Stimulated activated CD4-positive, alpha-beta T cell treated with anti-CD3 and anti-CD28 coated beads, Interleukin-15, amount 100 ng/mL, for 1 hour (primary cell): ENCODE measurements at places on chromosomes 11 and 22.

DNA sequence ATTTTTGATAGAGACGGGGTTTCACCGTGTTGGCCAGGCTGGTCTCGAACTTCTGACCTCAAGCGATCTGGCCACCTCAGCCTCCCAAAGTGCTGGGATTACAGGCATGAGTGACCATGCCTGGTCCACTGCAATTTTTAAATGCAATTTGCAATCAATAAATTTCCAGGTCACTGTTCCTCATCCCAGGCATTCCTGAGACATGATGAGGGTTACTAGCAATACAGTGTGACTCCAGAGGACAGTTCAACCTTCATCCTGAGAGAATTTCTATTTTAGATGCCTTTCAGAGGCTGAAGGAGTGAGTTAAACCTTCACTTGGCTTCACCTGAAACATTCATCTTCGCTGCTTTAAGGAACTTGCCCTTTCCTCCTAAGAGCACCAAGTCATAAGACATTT is 9.7 kb upstream of the UBASH3B start:
- no peak for DNase-seq

- DNase-seq = no peak
These were observed 292.0 kb upstream of the CTSC start for GRCh38 chr11:88629496-88629895.

DNA sequence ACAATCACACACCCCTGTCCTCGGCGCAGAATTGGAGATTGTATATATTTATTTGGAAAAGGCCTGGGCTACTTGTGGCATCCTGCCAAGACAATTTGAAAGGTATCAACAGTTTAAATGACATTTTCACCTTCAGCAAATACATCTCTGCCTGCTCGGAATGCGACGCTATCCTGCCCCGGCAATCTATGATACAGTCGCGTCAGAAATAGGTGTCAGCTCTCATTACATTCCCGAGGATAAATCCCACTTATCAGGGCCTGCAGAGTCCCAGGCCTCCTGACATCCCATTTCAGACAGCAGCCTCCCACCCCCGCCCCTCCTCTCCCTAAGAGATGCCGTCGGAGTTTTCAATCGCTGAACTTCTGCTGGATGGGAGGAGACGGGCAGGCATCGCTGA is 114.7 kb downstream of the BRD1 start:
- no peak for DNase-seq

DNA sequence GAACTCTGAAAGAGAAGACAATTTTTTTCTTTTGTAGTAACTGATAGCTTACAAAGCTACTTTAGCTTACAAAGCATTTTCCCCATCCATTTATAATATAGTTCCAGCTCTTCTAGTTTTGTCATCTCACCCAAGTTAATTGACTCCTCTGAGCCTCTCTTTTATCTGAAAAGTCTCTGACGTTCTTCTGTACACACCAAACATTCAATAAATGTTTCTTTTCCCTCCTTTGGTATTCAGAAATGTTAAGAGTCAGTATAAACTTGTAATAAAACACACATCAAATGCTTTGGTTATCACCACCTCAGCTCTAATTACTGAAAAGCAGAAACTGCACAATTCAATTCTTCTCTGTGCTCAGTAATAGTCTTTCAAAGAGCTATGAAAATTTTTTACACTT is 5.9 kb downstream of the CCDC90B start:
- DNase-seq = no peak

DNA sequence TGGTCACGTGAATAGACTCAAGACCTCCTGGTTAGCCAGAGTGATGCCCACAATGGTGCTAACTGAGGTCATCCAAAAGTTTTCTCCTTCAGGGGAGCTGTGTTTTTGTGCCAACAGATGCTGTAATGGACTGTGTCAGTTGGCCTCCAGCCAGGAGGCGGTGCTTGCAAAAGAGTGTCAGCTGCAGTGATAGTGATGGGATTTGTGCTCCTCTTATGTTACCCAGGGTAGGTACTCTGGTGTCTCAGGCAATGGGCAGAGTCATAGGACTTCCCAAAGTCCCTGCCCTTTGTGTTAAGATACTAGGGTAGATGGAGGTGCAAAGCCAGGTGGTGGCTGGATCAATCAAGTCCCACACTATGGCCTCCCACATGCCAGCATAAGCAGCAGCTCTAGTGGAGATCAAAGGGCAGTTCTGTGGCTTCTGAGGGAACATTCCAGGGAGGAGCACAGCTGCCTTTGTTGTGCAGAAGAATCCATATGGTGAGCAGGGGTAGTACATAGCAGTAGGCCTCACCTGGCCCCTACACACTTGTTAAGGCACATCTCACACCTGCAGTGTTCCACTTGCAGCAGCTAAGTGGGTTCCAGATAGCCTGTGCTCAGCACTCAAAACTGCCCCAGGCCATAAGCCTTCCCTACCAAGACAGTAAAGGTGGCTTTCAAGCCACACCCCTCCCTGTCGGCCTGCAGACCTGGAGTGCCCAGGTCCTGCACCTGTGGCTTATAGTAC is 9.4 kb upstream of the FANCF start:
- DNase-seq = no peak
